Small intestine (tissue), 16 donors: ENCODE measurements at places on chromosomes 11 and 22. TPM values are rescaled to one million over a fixed set of nuclear protein-coding genes. Genes with fewer than 3 reads are reported as not detected.

GRCh38 chr11:110176366-110177085, 83.3 kb downstream of the ZC3H12C start:
- H3K4me3 ChIP-seq: no peak overlapping the region
- no peaks in the 10 kb centered on the region for H3K36me3 ChIP-seq
- DNase-seq: no peak
- no peaks in the 10 kb centered on the region for H3K27me3 ChIP-seq
- H3K27ac ChIP-seq: no peak overlapping the region
- no peaks in the 10 kb centered on the region for H3K4me1 ChIP-seq

GRCh38 chr22:31829505-31829904, 75.7 kb downstream of the DEPDC5 start:
- H3K27ac ChIP-seq: no peak overlapping the region
- H3K4me3 ChIP-seq: no peak overlapping the region
- peaks cover 22% of the 10 kb centered on the region for H3K36me3 ChIP-seq
- H3K27me3 ChIP-seq: no peaks in the 10 kb centered on the region

DNA sequence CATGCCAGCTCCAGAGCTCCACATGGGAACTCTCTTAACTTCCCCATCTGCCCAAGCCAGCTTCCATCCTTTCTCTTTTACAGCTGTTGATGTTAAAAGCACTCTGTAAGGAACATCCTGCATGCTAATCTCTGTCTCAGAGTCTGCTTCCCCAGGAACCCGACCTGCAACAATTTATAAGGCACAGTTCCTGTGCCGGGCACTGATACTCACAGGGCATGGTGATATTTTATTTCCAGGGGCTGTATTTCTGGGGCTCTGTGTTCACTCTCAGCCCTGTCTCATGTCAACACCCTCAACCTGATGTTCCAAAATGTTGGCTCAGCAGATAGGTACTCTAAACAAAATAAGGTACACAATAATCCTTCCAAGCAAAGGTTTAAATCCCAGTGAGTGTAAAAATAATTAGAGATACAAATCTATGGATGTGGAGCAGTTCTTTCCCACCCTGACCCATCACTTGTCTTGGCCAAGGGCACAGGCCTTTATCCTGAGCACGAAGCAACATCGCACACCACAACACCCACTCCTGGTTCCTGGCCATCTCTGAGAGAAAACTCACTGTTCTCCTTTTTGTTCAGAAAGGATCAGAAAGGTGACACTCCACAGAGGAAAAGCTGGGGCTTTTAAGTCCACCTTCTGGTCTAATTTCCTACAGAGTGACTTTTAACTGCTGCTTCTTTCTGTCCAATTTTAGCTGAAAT, 44.8 kb upstream of the C11orf87 start:
- no peak overlapping the region for H3K27ac ChIP-seq
- no peak for DNase-seq
- H3K4me3 ChIP-seq: no peak overlapping the region
- no peaks in the 10 kb centered on the region for H3K36me3 ChIP-seq

Gene WDR74
- polyA plus RNA-seq: 47.5 TPM

Gene KRTAP5-9
- 0.67 TPM for polyA plus RNA-seq

- no peak for DNase-seq
- no peaks in the 10 kb centered on the region for H3K36me3 ChIP-seq
- no peak overlapping the region for H3K4me3 ChIP-seq
- H3K4me1 ChIP-seq: peaks cover 15% of the 10 kb centered on the region
These were observed 14.1 kb upstream of the MRGPRD start for GRCh38 chr11:68994894-68995285.

Gene LDHAL6A
- polyA plus RNA-seq: 0.19 TPM

Gene SPTBN2
- polyA plus RNA-seq: 4.1 TPM

- H3K27me3 ChIP-seq: no peaks in the 10 kb centered on the region
- no peaks in the 10 kb centered on the region for H3K4me1 ChIP-seq
- no peaks in the 10 kb centered on the region for H3K36me3 ChIP-seq
- DNase-seq: no peak
These were observed 28.7 kb upstream of the RTL6 start for GRCh38 chr22:44526779-44527126.

Gene GAB4
- polyA plus RNA-seq: not detected

Gene TBC1D10A
- polyA plus RNA-seq: 13.5 TPM

Gene CSTPP1
- 32.9 TPM for polyA plus RNA-seq

- no peaks in the 10 kb centered on the region for H3K36me3 ChIP-seq
- no peak for DNase-seq
- H3K4me1 ChIP-seq: no peaks in the 10 kb centered on the region
These were observed 413.7 kb upstream of the FAT3 start for GRCh38 chr11:91810871-91811270.

DNA sequence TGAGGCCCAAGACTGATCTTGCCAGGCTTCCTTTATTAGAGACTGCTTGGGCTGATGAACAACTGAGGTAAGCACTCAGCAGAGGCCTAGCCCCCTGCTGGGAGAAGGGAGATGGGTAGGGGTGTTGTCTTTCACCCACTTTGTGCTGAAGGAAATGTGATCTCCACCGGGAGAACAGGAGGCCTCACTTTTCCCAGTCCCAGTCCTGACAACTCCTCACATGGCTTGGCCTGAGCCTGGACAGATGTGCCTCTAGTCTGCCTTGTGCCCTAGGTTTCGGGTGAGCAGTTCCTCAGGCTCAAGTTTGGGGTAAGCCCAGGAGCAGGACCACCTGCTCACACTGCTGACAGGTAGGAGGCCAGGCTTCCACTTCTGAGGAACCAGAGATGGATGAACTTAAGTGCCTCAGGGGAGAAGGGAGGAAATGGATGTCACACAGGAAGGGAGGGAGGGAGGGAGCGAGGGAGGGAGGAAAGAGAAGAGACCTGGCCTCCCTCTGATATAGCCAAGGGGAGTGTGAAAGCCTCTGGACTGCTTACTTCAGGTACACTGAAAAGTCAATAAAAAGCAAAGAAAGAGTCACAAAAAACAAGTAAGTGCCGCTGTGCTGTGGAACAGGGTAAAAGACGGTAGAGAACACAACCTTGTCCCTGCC, 8.1 kb downstream of the CLPB start:
- no peaks in the 10 kb centered on the region for H3K4me1 ChIP-seq
- H3K36me3 ChIP-seq: peaks cover 5% of the 10 kb centered on the region
- DNase-seq: no peak

DNA sequence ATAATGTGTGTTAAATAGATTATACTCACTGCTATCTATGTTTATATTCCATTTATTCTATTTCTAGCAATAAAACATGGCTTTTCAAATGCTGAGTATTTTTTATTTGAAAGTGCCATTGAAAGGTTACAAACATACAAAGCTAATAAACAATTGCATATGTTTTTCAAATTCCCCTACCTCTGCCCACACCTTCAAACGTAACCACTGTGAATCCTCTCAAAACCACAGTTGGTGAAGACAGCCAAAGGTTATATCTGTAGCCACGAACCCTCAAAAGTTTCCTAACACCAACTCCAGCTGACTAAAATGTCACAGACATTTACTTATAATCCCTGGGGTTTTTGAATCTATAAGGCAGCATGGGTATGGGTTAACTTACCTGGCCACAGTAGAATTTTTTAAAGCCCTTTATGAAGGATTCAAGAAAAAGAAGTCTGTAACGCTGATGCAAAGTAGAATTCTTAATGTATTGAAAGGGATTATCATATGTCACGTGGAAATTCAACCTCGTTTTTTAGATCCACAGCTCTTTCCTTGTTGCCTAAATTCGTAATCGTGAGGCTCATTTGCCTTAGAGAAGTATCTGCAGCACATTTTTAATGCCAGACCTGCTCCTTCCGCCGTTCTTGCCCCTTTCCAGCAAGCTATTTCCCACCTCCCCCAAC, 122.5 kb upstream of the ZC3H12C start:
- H3K27me3 ChIP-seq: no peaks in the 10 kb centered on the region
- H3K27ac ChIP-seq: no peak overlapping the region
- no peak overlapping the region for H3K4me3 ChIP-seq
- H3K4me1 ChIP-seq: no peaks in the 10 kb centered on the region
- no peak for DNase-seq
- no peaks in the 10 kb centered on the region for H3K36me3 ChIP-seq

GRCh38 chr11:95599959-95600586, 189.5 kb downstream of the FAM76B start:
- no peak overlapping the region for H3K27ac ChIP-seq
- DNase-seq: no peak
- no peaks in the 10 kb centered on the region for H3K36me3 ChIP-seq
- no peaks in the 10 kb centered on the region for H3K4me1 ChIP-seq
- H3K27me3 ChIP-seq: no peaks in the 10 kb centered on the region
- H3K4me3 ChIP-seq: no peak overlapping the region

DNA sequence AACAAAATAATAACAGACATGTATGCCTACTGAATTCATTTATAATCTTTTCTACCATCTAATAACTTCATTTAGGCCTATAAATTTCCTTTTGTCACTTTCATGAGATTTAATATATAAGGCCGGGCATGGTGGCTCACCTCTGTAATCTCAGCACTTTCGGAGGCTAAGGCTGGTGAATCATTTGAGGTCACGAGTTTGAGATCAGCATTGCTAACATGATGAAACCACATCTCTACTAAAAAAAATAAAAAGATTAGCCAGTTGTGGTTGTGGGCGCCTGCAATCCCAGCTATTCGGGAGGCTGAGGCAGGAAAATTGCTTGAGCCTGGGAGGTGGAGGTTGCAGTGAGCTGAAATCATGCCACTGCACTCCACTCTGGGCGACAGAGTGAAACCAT, 14.2 kb upstream of the NTM start:
- no peak overlapping the region for H3K4me3 ChIP-seq
- H3K36me3 ChIP-seq: no peaks in the 10 kb centered on the region
- H3K27ac ChIP-seq: no peak overlapping the region
- no peaks in the 10 kb centered on the region for H3K4me1 ChIP-seq
- H3K27me3 ChIP-seq: no peaks in the 10 kb centered on the region

Gene MS4A3
- 0.38 TPM for polyA plus RNA-seq

DNA sequence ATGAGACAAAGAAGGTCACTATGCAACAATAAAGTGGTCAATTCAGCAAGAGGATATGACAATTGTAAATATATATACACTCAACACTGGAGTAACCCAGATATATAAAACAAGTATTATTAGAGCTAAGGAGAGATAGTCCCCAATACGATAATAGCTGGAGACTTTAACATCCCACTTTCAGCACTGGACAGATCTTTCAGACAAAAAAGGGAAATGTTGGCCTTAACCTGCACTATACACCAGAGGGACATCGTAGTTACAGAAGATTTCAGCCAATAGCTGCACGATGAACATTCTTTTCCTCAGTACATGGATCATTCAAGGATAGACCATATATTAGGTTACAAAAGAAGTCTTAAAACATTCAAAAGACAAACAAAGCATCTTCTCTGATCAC, 29.9 kb downstream of the PIWIL3 start:
- no peak overlapping the region for H3K27ac ChIP-seq
- DNase-seq: no peak
- no peaks in the 10 kb centered on the region for H3K36me3 ChIP-seq
- H3K4me3 ChIP-seq: no peak overlapping the region
- H3K27me3 ChIP-seq: no peaks in the 10 kb centered on the region

Gene OR52A1
- not detected for polyA plus RNA-seq

- no peak overlapping the region for H3K27ac ChIP-seq
- H3K36me3 ChIP-seq: no peaks in the 10 kb centered on the region
- H3K4me1 ChIP-seq: peaks cover 16% of the 10 kb centered on the region
- DNase-seq: no peak
These were observed 155.5 kb upstream of the PITPNB start for GRCh38 chr22:28074526-28074925.

Gene PRDM10
- 3.2 TPM for polyA plus RNA-seq

- no peak overlapping the region for H3K4me3 ChIP-seq
- DNase-seq: no peak
- H3K4me1 ChIP-seq: no peaks in the 10 kb centered on the region
- H3K27me3 ChIP-seq: no peaks in the 10 kb centered on the region
- H3K27ac ChIP-seq: no peak overlapping the region
These were observed 36.5 kb upstream of the THY1 start for GRCh38 chr11:119459293-119459976.

DNA sequence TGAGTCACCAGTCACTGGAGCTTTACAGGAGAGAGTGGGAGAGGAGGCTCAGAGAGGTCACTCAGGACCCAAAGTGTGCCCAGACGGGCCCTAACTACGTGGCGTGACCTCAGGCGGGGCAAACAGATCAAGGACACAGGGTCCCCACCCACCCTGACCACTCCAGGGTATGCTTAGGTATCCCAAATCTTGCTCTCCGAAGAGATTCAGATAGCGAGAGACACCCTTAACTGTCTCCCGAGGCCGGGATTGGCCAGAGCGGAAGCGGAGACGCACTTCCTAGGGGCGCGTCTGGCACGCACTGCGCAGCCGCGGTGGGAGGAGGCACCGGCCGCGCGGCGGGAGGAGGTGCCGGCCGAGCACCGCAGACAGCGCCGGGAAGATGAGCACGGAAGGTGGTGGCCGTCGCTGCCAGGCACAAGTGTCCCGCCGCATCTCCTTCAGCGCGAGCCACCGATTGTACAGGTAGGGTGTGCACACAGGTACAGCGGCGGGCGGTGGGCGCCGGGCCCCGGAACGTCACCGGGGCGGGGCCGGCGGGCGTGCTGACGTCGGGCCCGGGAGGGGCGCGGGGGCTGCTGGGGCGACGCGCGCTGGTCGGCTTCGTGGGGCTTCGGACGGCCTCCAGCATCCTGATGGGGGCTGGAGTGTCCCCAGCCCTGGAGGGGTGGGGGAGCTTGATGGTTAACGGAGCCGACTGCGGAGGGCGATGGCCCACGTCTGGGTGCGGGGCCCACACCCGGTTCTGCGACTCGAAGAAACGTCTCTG, at the start of gene PTS:
TSS of gene PTS (plus strand) at position 367 of the 769 bp plus-strand sequence. CDS start at position 383, 16 bp downstream.
- H3K36me3 ChIP-seq: peaks cover 11% of the 10 kb centered on the region
- peak within 1 kb of the TSS; percentile 88 for H3K4me3 ChIP-seq
- peak; percentile 93 for DNase-seq

Gene HOATZ
- polyA plus RNA-seq: not detected

- no peaks in the 10 kb centered on the region for H3K27me3 ChIP-seq
- no peak for DNase-seq
- no peaks in the 10 kb centered on the region for H3K4me1 ChIP-seq
These were observed 223.8 kb downstream of the LRRC4C start for GRCh38 chr11:41235668-41236067.

Gene OR8G5
- not detected for polyA plus RNA-seq

Gene OR4C16
- not detected for polyA plus RNA-seq

Gene MEN1
- polyA plus RNA-seq: 27.1 TPM

DNA sequence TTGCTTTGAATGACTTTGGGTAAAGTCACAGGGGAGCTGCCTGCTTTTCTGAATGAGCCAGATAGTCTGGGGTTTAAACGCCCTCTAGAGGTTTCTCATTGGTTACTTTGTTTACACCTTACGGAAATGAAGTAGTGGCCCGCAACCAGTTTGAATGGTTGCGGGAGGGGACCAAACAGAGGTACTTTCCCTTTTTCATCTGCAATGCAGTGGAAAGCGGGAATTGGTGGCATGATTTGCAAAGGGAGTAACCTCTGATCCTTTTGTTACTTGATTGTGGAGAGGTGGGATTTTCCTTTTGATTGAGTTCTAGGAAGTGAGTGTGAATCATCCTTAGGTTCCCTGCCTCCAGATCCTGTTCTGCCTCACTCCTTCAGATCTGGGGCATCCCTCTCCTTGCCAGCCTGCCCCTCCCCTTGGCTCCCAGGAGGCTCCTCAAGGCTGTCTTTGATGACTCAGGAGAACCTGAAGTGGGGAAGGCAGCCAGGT, 15.9 kb upstream of the GLYATL1 start:
- peaks cover 6% of the 10 kb centered on the region for H3K4me1 ChIP-seq
- no peak overlapping the region for H3K27ac ChIP-seq
- DNase-seq: peak; percentile 62
